Cortex of kidney (tissue), 1 donor: ENCODE measurements at places on chromosomes 5 and 9.

DNA sequence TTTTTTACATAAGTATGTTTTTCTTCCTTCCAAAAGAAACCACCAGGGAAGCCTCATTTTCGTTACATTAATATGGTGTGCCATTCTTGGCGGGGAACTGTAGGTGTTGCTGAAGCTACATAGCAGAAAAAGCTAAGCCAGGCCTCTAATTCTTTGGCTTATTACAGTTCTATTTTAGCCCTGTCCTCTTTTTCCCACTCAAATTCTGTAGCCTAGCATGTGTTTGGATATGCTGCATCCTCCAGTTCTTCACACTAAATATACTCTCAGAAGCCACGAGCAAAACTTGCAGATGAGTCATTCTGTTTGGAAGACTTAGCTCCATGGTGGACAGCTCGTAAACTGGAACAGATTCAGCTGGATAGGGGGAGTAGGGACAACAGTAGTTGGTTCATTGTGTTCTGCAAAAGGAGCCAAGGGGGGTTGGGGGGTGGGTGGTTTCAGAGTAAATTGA lies 369.4 kb downstream of the TMEM161B start:
- DNase-seq: no peak

DNA sequence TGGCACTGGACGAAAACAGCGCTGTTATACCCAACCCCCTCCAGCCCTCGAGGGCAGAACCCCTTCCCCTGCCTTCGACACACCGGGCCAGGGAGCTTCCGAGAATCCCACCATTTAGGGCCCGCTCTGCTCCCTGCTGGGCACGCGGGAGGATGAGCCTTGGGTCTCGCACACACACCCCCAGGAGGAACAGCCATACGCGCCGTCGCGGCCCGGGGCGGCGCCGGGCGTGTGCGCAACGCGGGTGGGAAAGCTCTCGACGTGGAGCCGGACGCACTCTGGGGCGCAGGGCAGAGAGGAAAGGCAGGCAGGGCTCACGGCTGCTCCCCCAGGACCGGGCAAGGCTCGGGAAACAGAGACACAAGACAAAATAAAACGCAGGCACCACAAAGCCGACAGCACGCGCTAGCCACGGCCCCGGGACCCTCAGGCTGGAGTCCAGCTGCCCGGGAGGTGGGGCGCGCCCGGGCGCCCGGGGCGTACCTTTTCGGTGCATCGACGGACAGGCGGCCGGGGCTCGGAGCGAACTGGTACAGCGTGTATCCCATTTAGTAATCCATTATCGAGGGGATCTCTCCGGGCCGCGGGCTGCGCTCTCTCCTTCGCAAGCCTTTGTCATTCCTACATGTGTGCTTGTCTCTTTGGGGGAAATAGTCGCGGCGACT lies 789 bp downstream of the SEMA6A start:
- DNase-seq: no peak

- no peak for DNase-seq
Measured at GRCh38 chr9:4243877-4244812, 55.7 kb downstream of the GLIS3 start.

DNA sequence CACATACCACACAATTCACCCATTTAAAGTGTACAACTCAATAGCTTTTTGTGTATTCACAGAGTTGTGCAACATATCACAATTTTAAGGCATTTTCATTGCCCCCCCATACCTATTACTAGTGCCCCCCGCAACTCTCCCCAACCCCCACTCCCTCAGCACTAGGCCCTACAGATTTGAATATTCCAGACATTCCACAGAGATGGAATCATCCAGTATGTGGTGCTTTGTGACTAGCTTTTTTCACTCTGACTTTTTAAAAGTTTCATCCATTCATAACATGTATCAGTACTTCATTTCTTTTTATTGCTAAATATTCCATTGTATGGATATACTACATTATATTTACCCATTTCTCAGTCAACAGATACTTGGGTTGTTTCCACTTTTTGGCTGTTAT lies 102.9 kb upstream of the LRRTM2 start:
- no peak for DNase-seq

DNA sequence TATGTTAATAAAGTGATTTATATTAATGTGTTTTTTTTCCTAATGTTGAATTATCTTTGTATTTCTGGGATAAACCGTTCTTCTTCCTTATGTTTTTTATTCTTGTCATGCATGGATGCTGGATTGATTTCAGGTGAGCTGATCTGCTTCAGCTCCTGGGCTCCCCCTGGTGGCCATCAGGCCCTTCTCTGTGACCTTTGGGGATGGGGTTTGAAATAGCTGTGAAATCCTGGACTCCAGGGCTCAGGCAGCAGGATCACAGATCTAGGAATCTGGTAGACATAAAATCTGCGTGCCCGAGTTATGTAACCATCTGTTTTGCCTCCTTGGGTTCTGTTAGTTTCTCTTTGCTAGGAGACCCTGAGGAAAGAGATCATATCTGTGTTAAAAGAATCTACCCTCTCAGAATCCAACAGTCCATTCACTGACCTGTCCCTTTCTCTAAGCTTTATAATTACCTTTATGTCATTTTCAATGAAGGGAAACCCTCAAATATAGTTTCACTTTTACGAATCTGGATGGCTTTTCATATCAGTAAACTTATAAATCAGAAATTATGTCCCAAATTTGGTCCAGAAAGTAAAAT lies 12.2 kb upstream of the OR13J1 start:
- DNase-seq: no peak

DNA sequence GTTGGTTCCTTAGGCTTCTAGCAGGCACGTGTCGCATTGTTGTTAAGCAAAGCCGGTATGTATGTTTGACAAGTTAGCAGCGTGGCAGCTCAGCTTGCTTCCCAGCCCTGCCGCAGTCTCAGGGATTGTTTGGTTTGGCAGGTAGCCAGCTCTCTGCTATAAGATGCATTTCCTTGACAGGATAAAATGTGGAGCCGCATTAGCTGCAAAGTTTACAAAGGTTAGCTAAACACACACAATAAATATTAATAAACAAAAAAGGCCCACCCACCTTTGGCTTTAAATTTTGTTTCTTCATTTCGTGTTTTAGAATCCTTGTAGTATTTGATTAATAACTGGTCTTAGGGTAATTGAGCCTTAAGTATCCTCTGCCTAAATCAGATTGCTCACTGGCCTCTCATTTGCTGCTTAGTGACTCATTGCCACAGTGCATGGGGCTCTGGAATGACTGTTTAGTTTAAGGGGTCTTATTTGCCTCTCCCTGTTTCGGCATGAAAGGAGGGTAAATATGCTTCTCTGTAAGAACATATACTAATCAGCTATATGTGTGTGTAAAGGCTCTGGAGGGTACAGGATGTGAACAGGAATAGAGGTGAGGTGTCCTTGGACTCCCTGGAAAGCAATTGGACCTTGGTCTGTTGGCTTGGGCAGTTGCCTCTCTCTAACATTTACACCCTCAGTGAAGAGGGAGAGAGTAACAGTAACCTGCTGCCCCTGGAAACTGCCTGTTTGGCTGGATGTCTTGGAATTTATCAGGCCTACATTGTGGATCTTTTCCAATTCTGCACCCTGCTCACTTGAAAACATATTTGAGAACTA lies 122.0 kb downstream of the GDNF start:
- DNase-seq: no peak

DNA sequence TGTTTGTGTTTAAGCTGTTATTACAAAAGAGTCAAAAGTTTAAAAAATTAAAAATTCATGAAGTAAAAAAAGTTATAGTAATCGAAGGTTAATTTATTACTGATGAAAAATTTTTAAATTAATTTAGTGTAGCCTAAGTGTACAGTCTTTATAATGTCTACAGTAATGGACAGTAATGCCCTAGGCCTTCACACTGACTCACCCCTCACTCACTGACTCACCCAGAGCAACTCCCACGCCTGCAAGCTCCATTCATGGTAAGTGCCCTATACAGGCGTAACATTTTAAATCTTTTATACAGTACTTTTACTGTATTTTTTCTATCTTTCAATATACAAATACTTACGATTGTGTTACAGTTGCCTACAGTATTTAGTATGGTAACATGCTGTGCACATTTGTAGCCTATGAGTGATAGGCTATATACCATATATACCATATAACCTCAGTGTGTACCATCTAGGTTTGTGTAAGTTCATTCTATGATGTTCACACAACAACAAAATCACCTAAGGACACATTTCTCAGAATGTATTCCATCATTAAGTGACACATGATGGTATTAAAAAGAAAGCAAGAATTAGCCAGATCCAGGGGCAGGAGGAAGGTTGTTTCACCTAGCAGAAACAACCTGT lies 40.1 kb downstream of the DCAF10 start:
- no peak for DNase-seq

GRCh38 chr9:108039493-108039892 lies 549.9 kb upstream of the KLF4 start:
- no peak for DNase-seq

- no peak for DNase-seq
Measured at GRCh38 chr5:80399526-80400239, 8.2 kb upstream of the ZFYVE16 start.

- DNase-seq: no peak
Measured at GRCh38 chr9:93265972-93266371, 82.0 kb downstream of the WNK2 start.

GRCh38 chr9:130471411-130472183 lies 26.8 kb downstream of the ASS1 start:
- no peak for DNase-seq

DNA sequence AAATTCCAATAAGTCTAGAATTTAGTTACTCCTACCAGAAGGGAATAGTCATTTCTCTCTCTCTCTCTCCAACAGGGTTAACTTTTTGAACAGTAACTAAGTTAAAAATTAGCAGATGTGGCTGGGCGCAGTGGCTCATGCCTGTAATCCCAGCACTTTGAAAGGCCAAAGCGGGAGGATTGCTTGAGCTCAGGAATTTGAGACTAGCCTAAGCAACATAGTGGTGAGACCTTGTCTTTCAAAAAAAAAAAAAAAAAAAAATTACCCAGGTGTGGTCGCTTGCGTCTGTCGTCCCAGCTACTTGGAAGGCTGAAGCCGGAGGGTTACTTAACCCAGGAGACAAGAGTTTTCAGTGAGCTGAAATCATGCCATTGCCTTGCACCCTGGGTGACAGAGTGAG lies 639.7 kb downstream of the PTPRD start:
- DNase-seq: no peak

DNA sequence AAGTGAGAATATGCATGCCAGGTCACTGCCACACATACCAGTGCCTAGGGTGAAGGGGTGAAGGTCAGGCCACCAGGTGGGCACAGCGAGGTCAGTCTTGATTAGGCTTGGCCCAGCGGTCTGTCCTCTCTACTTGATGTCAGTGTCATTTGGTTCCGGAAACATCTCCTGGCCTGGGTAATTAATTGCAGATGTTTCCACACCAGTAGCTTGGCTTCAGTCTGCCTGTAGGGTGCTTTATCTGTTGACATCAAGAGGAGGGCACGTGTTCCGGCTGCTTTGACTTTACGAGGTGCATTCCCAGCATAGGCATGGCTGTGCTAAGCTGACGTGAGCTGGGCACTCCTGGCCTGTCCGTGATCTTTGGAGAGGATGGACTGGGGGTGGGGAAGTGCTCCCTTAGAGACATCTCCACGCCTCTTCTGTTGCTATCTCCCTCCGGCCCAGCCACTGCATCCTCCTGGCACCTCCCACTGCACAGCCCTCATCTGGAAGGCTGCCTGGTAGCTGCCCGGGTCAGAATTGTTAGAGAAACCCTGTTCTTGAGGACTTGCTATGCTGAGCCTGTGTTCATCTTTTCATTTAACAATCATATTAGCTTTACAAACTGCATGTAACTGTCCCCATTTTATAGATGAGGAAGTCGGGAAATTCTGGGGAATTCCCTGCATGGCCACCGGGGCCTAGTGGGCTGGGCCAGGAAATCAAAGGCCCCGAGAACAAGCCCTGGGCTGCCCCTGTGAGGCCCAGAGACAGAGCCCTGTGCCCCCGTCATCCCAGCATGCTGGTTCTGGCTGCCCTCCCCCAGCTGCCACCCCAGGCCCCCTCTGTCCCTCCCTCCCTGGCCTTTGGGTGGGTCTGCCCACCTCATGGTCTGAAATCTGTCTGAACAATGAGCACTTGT lies 29.1 kb downstream of the JADE2 start:
- DNase-seq: no peak

GRCh38 chr5:26872337-26872736 lies 166.0 kb downstream of the CDH9 start:
- no peak for DNase-seq

DNA sequence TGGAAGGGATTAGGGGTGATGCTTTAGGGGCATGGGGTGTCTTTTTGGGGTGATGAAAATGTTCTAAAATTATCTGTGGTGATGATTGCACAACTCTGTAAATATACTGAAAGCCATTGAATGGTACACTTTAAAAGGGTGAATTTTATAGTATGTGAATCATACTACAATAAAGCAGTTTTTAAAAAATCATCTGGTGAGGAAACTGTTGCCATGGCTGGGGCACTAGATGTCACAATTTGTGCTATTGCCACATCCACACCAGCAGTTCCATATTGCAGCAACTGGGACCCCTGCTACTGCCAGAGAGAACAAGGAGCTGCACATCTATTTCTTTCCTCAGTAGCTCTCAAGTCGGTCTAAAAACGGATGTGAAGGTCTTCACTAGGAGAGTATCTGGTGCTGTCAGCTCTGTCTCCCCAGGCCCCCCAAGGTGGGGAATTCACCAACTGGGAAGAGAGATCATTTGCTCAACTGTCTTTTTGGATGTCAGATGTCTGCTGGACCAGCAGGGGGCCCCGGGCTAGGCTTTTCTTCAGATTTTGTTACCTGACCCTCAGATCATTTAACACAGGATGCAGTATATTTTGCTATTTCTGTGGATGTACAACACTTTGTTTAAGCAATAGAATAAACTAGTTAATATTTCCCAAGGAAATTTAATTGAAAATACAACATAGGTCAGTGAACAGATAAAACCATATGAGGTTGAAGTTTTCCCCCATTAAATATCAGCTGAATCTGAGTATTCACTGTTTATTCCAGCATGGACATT lies 13.2 kb downstream of the CMYA5 start:
- DNase-seq: no peak

DNA sequence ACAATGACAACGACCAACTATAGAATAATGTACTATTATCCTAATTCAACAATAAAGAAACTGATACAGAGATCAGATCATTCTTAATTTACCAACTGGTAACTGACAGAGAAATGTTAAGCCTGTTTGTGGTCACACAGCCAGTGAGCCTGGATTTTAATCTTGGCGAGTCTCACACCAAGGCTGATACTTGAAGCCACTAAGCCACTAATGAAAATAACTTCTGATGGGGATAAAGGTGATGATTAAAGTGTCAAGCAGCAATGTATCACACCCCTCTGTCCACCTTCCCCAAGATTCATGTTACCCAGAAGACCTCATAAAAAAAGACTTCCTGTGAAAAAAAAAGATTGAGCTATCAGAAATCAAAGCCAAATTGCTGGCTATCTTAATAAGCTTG lies 350.5 kb downstream of the SPOCK1 start:
- no peak for DNase-seq

- DNase-seq: no peak
Measured at GRCh38 chr9:124795881-124796431, 19.0 kb downstream of the OLFML2A start.

DNA sequence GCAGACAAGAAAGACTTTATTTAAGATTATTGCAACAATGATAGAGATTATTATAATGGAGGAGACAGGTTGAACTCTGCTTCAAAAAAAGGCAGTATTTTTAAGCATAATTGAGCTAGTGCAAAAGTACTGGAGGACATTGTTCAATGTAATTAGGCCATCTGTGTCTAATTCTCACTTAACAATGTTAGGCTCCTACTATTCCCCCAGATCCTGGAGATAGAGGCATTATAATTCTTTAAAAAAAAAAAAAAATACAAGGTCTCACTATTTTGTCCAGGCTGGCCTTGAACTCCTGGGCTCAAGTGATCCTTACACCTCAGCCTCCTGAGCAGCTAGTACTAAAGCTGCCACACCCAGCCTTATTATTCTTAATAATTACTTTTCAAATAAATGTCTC lies 193.4 kb upstream of the NUDT12 start:
- no peak for DNase-seq
